Kidney (tissue), 22 donors: ENCODE measurements at places on chromosomes 11 and 22. TPM values are rescaled to one million over a fixed set of nuclear protein-coding genes. Genes with fewer than 3 reads are reported as not detected.

GRCh38 chr22:29332886-29333496 lies 17.5 kb upstream of the RASL10A start:
- DNase-seq: no peak

DNA sequence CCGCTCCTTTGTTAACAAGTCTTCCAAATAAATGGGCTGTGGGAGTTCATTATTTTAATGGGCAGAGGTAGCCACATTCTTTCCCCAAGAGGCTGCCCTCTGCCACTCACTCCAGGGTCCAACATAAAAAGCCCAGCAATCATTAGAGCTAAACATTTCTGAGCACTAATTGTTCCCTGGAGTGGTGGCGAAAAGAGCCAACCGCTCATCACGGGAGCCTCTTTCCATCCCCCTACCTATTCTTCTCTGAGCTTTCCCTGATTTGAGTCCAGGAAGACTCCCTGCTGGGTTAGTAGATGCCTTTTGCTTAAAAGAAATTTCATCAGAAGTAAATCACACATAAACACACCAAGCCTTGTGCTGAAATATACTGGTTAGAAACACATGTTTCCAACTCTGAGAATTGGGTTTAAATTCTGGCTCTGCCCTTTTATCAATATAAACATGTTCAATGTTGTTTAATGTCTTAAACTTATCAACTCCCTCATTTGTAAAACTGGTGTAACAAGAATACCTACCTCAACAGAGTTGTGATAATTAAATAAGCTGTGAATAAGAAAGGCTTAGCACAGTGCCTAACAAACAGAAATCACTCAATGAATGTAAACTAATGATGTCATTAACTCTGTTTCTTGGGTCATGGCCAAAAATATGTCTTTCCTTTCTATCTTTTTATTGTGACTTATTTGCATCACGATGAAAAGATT lies at the start of gene OR5A2:
TSS of gene OR5A2 (minus strand) at position 53 of the 707 bp plus-strand sequence. CDS start 3,460 bp downstream, outside the sequence.
- DNase-seq: no peak

GRCh38 chr11:68430801-68431200 lies 29.8 kb upstream of the PPP6R3 start:
- no peak for DNase-seq

PTH gene
- polyA plus RNA-seq: not detected

ALX4 gene
- polyA plus RNA-seq: 0.09 TPM

RTN4RL2 gene
- polyA plus RNA-seq: 5.5 TPM

ENTHD1 gene
- not detected for polyA plus RNA-seq

CLCF1 gene
- 5.7 TPM for polyA plus RNA-seq
